ENCODE measurements at places on chromosomes 7 and 10. TPM values are rescaled to one million over a fixed set of nuclear protein-coding genes. Genes with fewer than 3 reads are reported as not detected.

Gene C7orf57
- not detected for polyA plus RNA-seq

Gene FFAR4
- polyA plus RNA-seq = 0.28 TPM

Gene GNGT1
- polyA plus RNA-seq = not detected

Gene CTNNA3
- 4.0 TPM for polyA plus RNA-seq

Gene SFMBT2
- polyA plus RNA-seq = 8.5 TPM

Data from ovary (tissue), 10 donors.